ENCODE measurements at places on chromosomes 5 and 9.

DNA sequence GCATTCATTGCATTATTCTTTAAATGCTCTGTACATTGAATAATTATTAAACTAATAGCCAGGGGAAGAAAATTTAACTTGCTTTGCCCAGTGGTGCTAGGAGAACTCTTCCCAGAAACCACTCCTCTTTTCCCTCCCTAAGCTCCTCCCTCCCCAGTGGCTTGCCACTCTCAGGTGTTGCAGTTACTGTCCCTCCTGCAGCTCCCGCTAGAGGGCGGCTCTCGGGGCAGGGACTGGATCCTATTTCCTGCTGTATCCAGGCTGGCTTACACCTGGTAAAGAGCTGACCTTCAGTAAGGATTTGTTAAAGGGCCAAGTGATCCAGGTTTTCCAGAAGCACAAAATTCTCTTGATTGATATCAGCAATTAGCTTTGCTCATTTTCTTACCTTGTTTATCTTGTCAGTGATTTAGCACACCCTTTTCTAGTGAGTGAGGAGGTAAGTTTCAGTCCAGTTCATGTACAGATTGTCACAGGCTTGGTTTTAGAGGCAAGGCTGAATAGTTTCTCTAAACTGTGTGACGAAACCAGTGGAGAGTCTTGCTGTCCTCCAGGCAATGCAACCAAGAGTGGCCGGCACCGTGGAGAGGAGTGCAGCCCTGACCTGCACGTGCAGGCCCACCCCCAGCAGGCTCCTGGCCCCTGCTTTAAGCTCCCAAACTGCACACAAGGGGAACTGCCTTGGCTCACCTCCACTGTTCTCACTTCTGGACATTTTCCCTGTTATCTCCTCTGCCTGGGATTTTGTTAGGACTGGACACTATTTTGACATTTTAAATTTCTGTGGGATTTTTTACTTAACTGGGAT lies 423.8 kb downstream of the SPOCK1 start:
- no peak for DNase-seq

DNA sequence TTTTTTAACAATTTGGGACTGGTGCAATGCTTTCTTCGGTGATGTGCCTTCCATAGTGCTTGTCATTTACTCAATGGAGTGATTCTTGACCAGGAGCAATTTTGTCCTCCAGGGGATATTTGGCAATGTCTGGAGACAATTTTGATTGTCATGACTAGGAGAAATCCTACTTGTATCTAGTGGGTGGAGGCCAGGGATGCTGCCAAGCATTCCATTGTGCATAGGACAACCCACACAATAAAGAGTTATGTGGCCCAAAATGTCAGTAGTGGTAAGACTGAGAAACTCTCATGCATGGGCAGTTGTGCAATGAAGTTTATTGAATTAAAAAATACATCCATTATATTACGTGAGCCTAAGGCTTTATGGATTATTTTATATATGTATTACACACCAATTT lies 70.5 kb downstream of the FOCAD start:
- DNase-seq, result no peak

DNA sequence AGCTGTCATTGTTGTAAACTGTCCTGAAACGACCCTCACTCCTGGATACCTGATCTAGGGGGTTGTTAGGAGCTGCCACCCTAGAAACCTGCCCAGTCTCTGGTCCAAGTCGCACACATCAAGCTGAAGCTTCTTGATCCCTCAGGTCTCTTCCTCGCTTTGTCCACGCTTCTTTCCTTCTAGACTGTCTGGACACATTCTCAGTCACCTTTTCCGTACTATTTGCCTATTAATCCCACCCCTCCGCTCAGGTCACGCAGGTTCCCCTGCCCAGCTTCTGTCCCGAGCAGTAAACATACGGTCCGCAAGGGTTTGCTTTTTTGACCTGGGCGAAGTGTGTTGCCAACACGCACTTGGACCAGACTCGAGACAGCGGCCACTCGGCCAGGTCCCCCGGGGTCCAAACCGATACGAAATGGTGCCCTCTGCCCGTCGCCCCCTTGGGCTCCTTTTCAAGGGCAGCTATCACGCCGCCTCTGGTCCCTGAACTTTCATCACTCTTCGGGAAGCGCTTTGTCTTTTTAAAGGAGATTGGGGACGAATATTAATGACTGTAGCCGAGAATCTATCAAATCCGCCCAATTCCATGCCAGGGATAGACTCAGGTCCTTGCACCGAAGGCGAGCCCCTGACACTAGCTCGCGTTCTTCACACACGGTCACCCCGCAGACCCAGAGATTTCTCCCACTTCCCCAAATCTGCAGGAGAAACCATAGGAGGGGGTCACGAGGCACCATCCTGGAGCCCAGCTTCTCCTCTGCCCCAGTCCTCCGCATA lies 814 bp downstream of the PLCXD3 start:
- DNase-seq, result no peak

DNA sequence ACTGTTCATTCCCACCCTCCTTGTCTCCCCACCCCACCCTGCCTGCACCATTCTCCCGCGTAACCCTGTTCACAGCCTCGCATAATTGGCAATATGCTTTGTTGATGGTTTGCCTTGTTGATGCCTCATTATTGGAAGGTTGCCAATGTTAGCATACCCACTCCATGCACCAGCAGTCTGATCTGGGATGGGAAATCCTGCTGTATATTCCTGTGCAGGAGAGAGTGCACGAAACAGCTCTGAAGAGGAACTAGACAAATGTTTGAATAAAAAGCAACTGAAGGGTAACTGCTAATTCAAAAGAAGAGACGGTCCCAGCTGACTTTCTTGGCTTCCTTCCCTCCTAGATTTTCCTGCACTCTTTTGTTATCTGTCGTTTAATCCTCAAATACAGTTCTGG lies 271.7 kb upstream of the TLE4 start:
- DNase-seq, result no peak

- DNase-seq, result no peak
These were observed 272.2 kb downstream of the AUH start for GRCh38 chr9:91089405-91090129.

- DNase-seq, result no peak
These were observed 28.3 kb upstream of the GFPT2 start for GRCh38 chr5:180381428-180381827.

DNA sequence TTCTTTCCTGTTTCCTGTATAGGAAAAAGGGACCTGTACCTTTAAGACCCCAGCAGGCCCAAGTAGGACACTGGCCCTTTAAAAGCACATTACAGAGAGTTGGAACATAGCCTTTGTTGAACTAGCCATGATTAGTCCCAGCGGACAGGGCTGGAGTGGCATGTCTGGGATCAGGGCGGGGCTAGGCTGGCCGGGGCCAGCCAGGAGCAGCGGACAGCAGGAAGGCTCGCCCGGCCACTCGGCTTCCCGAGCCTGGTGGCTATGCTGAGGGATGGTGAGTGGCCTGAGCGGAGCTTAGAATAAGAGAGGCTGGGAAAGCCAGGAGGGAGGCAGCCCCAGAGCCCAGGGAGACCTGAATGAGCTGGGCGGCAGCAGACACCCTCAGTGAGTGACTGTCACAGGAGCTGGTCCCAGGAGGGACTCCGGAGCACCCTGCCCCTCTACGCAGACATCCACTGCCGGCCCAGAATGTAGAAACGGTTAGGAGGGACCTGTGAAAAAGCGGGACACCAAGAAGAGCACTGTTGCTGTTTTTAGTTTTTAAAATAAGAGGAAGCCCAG lies 92.1 kb downstream of the DAB2IP start:
- no peak for DNase-seq

GRCh38 chr5:139275956-139276355 lies 17.6 kb upstream of the MATR3 start:
- no peak for DNase-seq

DNA sequence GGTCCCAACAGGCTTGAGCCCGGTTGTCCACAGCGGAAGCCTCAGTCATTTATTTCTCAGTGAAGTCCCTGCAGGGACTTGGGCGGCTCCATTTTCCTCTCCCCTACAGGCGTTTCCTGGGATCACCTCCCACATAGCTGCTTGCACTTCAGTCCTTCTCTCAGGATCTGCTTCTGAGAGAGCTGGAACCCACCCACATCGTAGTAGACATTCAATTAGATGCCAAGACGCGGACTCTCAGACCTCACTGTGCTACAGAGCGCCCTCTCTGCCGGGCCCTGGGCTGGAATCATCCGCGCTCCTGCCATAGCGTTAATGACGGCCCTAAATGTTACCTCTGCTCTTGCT lies 54.0 kb upstream of the ROR2 start:
- no peak for DNase-seq

- no peak for DNase-seq
These were observed 80.6 kb upstream of the SHB start for GRCh38 chr9:38149647-38150046.

DNA sequence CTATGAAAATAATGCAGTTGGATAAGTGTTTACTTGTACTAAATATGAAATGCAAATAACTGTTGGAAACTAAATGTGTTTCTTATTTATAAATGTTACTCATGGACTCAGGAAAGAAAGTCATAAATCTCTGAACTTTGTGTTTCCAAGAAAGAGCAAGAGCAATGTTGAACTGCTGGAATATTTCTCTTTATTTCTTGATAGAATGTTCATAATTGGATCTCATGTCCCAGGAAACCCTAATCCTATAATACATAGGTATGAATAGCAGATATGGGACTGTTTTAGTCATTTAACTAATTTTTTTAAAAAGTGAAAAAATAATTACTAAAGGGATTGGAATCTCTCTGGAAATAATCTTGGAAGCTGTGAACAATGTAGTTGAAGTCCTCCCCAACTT lies 245.0 kb upstream of the ACTBL2 start:
- DNase-seq, result no peak

- no peak for DNase-seq
These were observed 328.9 kb upstream of the MEF2C start for GRCh38 chr5:89211836-89212235.

- no peak for DNase-seq
These were observed 144.7 kb upstream of the TBC1D2 start for GRCh38 chr9:98399950-98400683.

DNA sequence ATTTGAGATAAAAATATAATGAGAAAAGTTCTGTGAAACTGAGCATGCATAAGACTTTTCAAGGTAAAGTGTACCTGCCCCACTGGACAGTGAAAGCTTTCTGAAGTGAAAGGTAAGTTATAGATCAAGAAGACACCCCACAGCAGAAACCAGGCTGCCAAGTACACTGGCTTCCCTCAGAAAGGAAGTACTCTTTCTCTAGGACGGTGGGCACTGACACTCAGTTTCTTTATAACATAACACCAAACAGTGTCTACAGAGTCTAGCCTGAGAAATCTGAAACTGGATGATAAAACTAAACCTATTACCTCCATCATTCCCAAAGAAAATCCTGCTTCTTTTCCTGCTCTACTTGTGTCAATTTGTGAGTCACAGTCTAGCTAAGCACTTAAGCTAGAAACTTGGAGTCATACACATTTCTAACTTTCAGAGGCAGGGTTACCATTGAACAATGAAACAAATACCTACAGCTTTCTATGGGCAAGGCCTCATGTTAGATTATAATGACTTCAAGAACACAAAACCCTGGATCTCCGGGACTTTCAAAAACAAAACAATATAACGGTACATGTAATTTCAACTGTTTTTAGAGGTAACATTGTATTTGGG lies 136.7 kb downstream of the CPLANE1 start:
- no peak for DNase-seq

DNA sequence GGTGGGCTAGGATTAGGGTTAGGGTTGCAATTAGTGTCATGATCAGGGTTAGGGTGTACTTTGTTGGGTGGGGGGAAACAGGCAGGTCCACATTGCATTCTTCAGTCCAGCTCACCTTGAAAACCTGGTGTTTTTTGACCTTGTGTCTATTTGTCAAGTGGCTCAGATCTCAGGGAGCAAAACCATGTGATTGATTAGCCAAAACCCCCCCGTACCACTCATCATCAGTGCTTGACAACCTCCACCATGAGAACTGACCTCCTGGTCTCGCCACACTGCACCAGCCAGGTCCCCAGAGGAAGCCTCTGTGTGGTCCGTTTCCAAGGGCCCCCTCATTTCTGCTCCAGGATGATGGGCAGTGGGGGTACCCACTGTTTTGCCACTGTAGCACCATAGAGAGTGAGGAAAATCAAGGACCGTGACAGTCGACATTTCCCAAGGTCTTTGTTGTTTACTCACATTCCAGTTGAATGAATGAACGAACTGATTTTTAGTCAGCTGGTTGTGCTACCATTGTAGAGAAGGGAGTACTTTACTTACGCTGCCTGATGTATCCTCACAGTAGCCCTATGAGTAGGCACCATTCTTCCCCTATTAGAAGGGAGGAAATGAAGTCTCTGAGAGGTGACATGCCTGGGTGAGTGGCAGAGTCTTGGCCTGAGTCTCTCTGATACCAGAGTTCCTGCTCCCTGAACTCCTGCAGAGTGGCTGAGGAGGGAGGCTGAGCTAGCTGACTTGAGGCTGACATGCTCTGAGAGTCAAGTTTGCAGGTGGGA lies 84.8 kb downstream of the RAD23B start:
- no peak for DNase-seq

DNA sequence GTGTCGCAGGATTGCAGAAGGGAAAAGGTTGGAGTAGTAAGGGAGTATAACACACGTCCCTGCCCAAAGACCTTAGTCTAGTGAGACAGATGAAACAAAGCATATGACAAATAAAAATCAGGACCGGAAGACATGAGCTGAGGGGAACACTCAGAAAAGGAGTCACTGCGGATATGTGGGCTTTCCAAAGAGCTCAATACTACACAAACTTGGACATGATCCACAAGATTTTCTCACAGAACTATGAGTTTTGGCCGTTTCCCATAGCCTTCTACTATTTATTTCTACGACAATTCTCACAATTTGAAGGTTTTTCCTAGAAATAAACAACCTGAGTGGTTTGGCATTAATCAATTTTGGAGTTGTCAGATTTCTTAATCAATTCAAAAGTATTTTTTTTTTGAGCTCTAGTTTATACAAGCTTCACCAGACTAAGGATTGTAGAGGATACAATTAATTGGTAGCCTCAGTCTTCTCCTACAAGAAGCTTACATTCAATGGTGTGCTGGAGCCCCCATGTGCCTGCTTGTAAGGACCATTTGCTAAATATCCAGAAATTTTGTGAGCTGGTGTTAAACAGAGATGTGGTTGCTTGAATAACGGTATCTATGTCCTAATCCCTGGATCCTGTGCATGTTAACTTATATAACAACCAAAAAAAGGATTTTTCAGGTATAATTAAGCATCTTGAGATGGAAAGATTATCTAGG lies 91.4 kb downstream of the ADAMTS12 start:
- DNase-seq, result no peak

DNA sequence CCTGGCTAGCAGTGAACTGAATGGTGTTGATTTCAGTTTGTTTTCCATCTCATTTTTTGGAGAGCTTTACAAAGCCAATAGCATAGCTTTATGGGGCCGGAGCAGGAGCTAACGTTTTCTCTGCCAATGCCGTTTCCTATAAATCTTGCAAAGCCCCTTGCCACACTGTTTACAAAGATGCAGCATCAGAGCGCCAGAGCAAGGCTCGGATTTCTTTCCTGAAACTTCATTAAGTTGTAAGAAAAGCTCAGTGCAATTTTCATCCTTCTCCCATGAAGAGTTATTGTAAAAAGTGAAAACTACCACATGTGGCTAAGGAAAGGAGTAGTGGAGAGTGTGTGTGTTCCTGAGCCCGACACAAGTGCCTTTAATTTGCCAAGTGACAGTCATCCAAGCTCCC lies 178.2 kb upstream of the GDNF start:
- no peak for DNase-seq

GRCh38 chr9:137128862-137129455 lies 10.0 kb upstream of the GRIN1 start:
- no peak for DNase-seq

- DNase-seq, result no peak
These were observed 40.7 kb downstream of the KIAA0825 start for GRCh38 chr5:94577466-94578245.
